NCI-H2029 (cell line): ENCODE measurements at places on chromosomes 12 and 14.
A peak's percentile ranks its signal among the peaks of the same experiment; 100 is the strongest.

DNA sequence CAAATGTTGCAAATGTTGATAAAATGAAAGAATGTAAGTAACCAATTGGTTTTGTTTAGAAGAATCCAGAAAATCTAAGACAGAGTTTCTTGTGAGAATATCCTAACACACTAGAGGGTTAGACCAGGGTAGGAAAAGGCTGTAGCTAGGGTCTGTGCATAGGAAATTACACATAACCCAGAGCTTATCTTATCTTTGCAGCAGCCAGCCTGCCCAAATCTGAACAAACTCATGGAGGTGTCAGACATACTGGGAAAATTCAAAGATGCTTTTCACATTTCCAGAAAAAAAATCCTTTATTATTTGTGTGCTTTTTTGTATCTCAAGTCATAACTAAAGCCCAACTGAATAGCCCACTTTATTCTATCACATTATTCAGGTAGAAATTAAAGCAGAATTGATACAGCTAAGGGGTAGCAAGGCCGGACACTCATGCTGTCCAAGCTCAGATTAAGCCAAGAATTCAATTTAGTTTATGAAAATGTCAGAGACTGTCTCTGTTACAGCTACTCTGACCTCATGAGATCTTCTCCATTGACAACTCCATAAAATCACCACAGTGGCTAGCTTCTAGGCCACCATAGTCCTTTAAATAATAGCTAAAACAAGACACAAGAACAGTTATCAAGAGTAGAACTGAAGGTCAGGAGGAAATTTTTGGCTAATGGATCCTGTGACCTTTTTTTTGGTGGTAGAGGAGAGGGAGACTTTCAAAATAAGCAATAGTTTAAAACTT, 169.6 kb upstream of the RASSF8 start:
- no peak for DNase-seq

GRCh38 chr12:120115066-120115465, 1.5 kb downstream of the RAB35 start:
- no peak for DNase-seq

DNA sequence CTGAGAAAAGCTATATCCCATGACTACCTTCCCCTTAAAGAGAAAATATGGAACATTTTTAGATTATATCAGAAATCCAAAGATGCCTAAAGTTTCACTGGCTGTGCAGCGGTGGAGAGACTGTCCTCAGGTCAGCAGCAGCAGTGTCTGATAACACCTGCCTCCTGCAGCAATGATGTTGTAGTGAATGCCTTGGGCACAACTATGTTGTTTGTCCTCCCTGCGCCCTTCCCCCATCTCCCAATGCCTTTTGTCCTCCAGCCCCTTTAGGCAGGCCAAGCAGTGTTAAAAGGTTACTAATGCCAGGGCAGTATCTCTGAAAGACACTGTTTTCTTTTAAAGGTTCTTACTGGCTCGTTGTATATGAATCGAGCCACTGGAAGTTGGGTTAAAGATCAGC, 13.2 kb downstream of the RTRAF start:
- DNase-seq: no peak

GRCh38 chr12:130308393-130308792, 29.3 kb upstream of the PIWIL1 start:
- no peak for DNase-seq

DNA sequence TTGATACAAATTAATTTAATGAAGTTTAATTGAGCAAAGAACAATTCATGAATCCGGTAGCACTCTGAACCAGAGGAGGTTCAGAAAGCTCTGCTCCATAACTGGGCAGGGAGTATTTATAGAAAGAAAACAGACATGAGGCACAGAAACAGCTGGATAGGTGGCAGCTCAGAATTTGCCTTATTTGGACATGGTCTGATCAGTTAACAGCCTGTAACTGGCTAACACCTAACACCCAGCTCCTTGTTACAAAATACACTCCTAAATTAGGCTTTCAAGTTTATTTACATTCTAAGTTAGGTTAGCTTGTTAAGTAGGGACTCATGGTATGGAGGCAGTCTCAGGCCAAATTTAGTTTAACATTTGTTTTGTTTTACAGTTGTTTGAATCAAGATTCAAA, 67.8 kb upstream of the TMCC3 start:
- DNase-seq: peak; percentile 80

- DNase-seq: no peak
Measured at GRCh38 chr12:58419196-58419760, 477.9 kb downstream of the ATP23 start.

DNA sequence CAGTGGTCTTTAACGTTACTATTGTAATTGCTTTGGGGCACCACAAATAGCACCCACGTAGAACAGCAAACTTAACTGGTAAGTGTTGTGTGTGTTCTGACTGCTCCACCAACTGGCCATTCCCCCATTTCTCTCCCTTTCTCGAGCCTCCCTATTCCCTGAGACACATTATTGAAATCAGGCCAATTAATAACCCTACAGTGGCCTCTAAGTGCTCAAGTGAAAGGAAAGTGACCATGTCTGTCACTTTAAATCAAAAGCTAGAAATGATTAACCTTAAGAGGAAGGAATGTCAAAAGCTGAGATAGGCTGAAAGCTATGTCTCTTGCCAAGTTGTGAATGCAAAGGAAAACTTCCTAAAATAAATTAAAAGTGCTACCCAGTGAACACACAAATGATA, 22.3 kb downstream of the PPP1R13B start:
- DNase-seq: no peak

- DNase-seq: no peak
Measured at GRCh38 chr12:72540811-72541210, 268.6 kb downstream of the TRHDE start.

- no peak for DNase-seq
Measured at GRCh38 chr12:6998715-6999451, 19.4 kb downstream of the LPCAT3 start.

DNA sequence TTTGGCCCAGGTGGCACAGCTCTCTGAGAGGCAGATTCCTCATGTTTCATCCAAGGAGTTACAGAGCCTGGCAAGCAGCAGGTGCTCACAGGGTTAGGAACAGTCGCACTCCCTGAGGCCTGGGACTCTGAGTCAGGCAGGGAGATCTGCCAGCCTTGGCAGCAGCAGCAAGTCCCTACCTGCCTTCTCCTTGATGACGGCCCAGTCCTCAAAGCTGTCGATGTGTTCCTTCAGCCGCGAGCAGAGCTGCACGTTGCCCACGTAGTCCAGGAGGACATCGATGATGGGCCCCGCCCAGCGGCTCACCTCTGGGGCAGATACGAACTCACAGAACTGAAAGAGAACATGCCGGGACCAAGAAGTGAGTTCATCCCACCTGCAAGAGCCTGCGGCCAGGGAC, 10.4 kb downstream of the FAM181A start:
- DNase-seq: no peak

- no peak for DNase-seq
Measured at GRCh38 chr12:79531518-79531917, 159.2 kb downstream of the PAWR start.

DNA sequence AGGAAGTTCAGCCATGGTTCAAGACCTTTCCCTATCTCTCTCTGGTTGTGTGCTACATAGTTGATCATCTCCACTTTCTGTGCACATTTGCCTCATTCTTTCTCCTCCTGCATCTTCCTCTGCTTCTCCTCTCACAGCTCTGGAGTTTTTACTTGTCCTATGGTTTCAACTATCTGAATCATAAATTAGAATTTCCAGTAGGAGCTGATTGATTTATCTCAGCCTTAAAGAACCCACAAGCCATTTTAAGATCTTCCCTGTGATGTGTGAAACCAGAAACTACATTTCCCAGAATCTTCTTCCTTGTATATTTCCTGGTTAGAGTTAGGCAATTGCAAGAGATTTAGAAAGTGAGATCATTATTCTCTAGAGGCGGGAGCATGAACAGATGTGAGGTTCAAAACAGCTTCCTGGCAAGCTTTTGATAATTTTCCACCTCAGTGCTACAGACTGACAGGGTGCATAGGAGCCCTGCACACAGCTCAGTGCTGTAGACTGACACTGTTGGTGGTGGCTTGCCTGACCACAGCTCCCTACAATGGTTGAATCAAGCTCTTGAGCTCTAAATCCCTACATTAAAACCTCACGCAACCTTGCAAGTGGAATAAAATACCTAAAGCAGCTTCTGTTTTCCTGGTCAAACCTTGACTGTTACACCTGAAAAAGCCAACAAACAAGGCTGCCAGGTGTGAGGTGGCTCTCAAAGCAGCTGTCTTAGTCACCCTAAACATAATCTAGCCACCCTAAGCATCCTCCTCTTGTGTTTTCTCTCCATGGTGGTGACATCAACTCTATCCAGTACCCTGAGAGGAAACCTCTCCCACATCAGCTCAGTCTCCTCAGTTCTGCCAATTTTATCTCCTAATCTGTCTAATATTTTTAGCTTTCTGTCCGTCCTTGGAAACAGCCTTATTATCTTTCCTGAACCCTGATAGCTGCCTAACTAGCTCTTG, 21.5 kb upstream of the IFNG start:
- DNase-seq: peak; percentile 70

DNA sequence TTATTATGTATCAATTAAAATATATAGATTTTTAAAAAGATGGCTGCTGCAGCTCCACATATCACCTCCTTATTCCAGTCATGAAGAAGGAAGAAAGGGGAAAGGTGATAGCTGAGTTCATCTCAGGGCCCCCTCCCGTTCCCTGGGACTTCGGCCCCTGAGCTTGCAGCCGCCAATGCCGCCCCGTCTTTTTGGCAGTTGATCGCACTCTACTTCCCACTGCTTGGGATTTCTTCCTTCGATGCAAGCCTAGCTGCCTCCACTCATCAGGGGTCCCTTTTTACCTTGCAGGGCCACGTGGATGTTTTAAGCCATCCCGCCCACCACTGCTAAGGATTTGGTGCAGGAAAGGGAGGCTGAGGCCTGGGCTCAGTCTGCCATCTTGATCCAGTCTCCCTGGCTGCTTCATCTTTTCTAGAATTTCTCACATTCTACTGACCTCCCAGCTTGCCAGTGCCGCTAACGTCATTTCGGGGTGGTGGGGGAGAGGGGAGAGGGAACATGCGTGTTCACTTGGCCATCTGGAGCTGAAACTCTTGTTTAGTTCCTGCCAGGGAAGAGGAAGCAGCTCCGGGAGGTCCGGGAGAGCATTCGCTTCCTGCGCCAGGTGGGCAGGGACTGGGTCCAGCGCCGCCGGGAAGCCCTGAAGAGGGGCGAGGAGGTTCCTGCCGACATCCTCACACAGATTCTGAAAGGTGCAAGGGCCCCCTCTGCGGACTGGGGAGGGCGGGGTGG, 31.3 kb downstream of the CYP46A1 start:
- no peak for DNase-seq

DNA sequence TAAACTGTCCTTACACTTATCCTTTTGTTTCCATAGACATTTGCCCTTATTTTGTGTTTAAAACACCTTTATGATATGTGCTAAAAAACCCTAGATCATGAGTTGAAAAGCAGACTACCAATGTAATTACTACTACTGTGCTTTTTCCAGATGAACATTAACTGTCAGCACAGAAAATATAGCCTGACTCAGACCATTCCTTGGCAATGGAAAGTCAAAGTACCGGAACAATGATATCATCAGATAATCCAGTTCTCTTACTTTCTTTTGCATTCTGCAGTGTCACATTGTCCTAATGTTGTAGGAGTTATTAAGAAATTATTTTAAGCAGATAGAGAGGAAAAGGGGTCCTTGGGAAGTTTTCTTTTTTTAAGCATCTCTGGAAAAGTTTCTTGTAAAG, 1189.0 kb upstream of the FLRT2 start:
- no peak for DNase-seq

- DNase-seq: no peak
Measured at GRCh38 chr12:510071-510825, 50.5 kb downstream of the B4GALNT3 start.

DNA sequence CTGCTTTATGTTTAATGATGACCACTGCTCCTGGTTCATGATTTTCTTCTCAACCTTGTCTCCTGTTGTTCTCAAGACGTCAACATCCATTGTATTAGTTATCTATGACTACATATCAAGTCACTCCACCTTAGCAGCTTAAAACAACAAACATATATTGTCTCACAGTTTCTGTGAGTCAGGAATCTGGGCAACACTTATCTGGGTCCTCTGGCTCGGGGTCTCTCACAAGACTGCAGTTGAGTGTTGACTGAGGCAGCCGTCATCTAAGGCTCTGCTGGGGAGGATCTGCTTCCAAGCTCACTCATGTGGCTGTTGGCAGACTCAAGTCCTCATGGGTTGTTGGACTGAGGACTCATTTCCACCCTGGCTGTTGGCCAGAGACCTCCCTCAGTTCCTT, 27.3 kb upstream of the FRS2 start:
- peak; percentile 76 for DNase-seq

GRCh38 chr14:89288114-89288513, 128.9 kb downstream of the FOXN3 start:
- no peak for DNase-seq

DNA sequence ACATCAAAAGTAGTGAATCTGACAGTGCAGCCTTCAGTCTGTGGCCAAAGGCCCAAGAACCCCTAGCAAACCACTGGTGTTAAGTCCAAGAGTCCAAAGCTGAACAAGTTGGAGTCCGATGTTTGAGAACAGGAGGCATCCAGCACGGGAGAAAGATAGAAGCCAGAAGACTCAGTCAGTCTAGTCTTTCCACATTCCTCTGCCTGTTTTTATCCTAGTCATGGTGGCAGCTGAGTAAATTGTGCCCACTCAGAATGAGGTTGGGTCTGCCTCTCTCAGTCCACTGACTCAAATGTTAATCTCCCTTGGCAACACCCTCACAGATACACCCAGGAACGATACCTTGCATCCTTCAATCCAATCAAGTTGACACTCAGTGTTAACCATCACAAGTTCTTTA, 1255.4 kb downstream of the LRFN5 start:
- no peak for DNase-seq

DNA sequence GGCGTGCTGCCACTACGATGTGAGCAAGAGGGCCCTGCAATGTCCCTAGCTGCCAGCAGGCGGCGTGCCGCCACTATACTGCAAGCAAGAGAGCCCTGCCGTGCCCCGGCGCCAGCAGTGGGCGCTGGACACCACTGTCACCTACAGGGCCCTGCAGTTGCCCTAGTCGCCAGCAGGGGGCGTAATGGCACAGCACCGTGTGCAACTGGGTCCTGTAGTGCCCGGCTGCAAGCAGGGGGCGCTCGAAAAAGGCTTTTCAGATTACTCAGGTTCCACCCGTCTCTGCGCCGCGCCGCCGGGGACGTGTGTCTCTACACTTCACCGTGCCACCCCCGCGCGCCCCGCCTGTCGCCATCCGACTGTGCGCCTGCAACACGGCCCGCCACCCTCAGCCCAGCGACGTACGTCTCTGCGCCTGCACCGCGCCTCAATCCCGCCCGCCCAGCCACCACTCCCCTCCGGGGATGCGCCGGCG, 1356.9 kb downstream of the TMEM121 start:
- DNase-seq: no peak

GRCh38 chr14:103014466-103015228, 42.7 kb downstream of the CDC42BPB start:
- no peak for DNase-seq
